ENCODE measurements at places on chromosomes 2 and 18.

- DNase-seq: no peak
These were observed 123.8 kb downstream of the CYP26B1 start for GRCh38 chr2:72023678-72024390.

GRCh38 chr18:26637324-26637723 lies 89.0 kb upstream of the KCTD1 start:
- no peak for DNase-seq

GRCh38 chr2:206063635-206064034 lies 22.3 kb downstream of the INO80D start:
- DNase-seq: no peak

DNA sequence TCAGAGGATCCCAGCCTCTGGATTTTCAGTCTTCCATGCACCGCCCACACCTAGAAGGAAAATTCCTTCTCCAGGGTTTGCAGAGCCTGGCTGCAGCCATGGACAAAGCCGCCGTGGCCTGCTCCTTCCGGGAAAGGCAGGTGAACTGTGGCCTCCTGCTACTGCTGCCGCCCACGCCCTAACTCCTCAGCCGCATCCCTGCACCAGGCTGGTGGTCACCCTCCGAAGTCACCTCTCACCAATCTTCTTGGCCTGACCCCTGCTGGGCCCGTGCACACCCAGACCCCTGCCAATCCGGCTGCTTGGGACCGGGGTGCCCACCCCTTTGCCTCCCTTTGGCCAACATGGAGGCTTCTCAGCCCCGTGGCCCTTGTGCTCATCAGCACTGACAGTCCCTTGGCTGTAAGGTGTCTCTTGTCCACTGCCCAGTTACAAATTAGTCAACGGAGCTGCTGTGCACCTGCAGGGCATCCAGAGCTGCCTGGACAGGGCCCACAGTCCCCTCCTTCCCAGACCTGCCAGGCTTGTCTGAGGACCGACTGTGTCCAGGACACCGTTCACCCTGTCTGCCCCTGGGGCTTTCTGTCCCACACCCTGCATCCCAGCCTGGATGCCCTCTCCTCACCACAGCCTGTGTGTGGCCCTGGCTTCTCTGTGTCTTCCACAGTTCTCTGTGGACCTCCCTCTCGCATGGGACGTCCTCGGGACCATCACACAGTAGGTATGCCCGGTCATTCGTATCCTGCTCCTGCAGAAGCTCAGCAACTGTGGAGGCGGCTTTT lies 130.1 kb upstream of the TPO start:
- no peak for DNase-seq

Data from NCI-H1092 (cell line).